RCC 7860 (cell line): ENCODE measurements at places on chromosomes 3 and 15.
A peak's percentile ranks its signal among the peaks of the same experiment; 100 is the strongest.

DNA sequence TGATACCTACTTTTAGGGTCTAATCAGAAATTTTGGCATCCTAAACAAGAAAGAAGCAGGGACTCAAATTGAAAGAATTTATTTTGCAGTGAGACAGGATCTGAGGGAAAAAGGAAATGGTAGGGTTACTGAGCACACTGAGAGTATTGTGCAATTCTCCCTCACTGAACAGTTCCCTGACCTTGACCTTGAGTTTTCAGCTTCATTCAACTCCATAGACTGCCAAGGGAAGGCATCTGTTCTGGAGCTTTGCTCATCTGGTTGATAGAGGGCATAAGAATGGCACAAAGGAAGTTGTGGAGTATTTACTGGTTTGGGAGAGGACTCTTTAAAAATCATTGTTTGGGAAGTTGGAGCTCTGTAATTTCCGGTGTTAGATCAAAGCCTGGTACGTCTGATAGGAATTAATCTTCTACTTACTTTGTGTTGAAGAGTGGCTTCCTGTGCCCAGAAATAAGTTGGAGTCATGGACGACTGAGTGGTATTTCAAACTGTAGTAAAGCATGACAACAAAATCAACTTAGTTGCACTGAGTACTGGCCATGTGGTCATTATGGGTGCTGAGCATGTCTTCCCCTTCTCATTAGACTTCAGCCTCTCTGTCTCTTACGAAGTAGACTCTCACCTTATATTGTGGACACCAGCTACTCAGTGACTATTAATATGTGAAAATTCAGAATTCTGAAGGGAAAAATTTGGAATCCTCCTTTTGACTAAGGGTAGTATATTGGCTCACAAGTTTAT is 40.8 kb downstream of the CLDN1 start:
- DNase-seq = no peak

GRCh38 chr3:98690876-98691275 is 72.3 kb upstream of the ST3GAL6 start:
- DNase-seq = no peak

DNA sequence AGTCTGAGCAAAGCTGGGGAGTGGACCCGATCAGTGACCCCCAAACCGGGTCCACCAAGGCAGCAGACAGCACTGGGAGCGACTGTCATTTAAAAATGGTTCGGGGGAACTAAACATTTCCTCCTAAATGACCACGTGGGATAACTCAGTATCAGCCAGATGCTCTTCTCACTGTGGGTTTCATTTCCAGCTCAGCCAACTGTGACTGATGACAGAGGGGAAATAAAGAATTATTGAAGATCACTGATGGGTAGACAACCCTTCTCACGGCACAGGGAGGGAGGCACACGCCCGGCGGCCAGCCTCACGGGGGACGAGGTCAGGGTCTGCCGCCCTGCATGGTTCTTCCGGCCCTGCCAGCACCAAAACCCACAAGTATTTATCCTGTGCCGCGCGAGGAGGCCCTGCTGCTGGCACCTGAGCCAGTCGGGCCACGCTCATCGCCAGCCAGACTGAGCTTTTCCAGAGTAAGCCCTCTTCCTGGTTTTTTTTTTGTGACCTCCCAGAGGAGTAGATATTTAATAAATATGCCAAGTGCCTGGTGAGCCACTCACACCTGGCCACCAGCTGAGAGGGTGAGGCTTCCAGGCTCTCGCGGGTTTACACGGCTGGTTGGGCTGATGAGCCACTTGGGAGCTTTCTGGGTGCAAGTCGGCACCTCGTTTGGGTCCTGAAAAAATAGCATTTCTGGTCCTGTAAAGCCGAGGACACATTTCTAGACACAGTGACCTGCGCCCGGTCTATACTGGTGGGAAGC is 6.2 kb downstream of the MELTF start:
- peak; percentile 76 for DNase-seq

DNA sequence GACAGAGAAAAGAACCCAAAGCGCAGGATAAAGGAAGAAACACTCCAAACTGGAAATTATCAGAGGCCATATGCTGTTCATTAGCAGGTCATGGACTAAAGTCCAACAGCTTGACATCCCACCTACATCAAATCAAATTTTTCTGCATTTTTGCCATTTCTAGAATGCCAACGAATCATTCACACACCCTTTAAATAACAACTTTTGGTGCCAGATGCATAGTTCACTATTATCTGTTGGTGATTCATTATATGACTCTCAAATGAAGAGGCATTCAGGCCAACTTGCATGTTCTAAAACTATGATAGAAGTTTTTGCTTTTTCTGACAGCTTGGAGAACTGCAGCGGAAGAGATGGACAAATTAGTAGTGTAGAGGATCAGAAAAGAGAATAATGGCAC is 529.8 kb upstream of the NAALADL2 start:
- peak; percentile 14 for DNase-seq

DNA sequence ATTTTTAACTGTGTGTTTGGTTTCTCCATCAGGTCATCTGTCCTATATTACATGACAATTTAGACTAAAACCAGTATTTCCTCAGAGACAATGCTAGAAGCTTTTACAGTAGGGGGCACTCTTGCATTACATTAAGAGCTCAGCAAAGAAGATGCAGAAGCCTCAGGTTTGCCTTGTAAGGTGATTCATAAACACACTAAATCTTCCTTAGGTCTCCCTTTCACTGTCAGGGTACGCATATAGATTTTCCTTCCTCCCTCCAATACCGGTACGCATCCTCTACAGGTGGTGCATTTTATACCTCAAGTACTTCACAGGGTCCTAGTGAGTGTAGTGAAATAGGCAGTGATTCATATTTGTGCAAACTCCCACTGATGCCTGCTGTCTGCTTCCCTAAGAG is 46.5 kb downstream of the CD86 start:
- DNase-seq = peak; percentile 39

- DNase-seq = no peak
Measured at GRCh38 chr15:87945246-87945645, 311.3 kb downstream of the NTRK3 start.
